ENCODE measurements at places on chromosomes 3 and 15.

DNA sequence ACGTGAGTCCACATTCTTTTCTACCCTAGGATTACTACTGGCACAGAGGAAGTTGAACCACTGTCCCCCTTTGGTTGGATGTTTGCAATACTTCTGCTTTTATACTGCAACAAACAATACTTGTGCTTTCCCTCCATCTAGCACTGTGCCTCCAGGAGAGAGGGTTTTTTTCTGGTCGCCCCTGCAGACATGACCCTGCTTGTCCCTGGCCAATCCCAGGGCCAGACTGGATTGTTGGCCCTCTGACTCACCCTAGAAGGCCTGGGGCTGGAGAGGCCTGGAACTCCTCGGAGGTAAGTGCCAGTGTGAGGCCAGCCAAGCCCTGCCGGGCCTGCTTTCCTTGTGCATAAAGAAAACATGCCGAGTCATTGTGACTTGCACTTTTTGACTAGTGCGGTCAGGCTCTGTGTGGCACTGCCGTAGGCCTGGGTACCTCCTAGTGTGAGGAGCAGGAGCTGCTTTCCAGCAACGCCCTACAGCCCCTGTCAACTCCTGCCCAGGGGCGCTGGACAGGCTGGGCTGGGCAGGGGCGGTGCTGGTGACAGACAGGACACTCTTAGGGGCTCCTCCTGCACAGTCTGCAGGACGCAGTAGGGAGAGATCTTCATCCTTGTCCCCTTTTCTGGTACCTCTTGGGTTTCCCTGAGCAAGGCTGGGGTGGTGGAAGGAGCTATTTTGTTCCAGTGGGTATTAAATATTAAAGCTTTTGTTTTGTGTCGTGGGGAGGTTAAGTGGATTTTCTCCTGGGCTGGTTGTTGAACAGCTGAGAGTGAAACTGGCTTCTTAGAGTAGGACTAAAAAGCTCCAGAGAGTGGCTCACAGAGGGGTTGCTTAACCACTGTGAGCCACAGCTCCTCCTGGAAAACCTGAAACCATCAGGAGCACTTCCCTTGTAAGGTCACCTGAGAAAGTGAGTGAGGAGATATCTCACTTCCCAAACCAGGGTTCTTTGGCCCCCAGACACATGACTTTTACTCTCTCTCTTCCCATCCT lies 14.4 kb upstream of the TKT start:
- peak; percentile 94 for DNase-seq

- no peak for DNase-seq
These were observed 126.0 kb upstream of the CCNL1 start for GRCh38 chr3:157285966-157286365.

GRCh38 chr3:154862265-154862664 lies 217.9 kb upstream of the MME start:
- peak; percentile 81 for DNase-seq

GRCh38 chr3:139574026-139574947 lies 34.7 kb upstream of the RBP1 start:
- DNase-seq: no peak

- no peak for DNase-seq
These were observed 46.6 kb upstream of the CTSH start for GRCh38 chr15:78991476-78991875.

GRCh38 chr3:47444103-47444502 lies 31.6 kb downstream of the SCAP start:
- DNase-seq: no peak

DNA sequence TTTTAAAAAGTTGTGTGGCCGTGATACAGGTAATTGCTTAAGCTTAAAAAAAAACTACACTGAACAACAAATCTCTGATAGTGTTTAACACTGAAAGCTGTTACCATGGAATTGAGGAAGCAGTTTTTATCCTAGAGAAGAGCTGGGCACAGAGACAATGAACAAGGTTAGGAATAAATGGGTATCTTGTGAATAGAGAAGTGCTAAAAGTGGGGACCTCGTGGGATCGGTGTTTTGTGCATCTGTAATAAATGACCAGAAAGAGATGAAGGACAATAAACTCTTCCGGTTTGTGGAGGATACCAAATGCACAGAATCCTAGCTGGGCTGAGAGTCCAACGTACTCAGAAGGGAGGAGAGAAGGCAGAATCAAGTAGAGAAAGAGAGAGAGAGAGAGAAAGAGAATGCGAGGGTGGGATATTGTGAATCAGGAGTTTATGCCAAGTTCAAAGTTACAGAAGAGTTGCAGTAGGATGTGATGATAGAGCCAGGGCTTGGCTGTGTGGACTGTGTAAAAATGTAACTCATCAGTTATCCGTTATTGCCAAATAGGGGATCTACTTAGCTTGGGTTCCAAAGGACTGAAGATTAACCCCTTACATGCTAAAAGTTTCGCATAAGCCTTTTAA lies 148.9 kb downstream of the IL20RB start:
- DNase-seq: no peak

DNA sequence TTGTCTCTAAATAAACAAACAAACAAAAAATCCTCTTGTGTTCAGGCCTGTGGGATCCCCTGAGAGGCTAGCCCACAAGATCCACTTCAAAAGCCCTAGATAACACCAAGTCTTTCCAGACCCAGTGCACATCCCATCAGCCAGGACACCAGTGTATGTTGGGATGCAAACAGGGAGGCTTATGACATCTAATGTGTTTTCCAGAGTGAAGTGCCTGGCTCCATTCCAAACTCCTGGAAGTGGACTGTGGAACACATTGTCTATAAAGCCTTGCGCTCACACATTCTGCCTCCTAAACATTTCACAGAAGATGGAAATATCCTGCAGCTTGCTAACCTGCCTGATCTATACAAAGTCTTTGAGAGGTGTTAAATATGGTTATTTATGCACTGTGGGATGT lies 57.0 kb downstream of the MLH1 start:
- DNase-seq: no peak

- DNase-seq: peak; percentile 55
These were observed 1.4 kb downstream of the DUT start for GRCh38 chr15:48332642-48333034.

Measured in MM.1S (cell line).